Motor neuron (in vitro differentiated cells): ENCODE measurements at places on chromosomes 2 and 18. TPM values are rescaled to one million over a fixed set of nuclear protein-coding genes. Genes with fewer than 3 reads are reported as not detected.
A peak's percentile ranks its signal among the peaks of the same experiment; 100 is the strongest.

- ATAC-seq: no peak
These were observed 141.1 kb downstream of the IRS1 start for GRCh38 chr2:226658555-226658954.

- ATAC-seq: no peak
These were observed 40.4 kb downstream of the LDLRAD4 start for GRCh38 chr18:13258921-13259320.

- ATAC-seq: no peak
These were observed 13.3 kb upstream of the SP3 start for GRCh38 chr2:173978447-173978846.

DNA sequence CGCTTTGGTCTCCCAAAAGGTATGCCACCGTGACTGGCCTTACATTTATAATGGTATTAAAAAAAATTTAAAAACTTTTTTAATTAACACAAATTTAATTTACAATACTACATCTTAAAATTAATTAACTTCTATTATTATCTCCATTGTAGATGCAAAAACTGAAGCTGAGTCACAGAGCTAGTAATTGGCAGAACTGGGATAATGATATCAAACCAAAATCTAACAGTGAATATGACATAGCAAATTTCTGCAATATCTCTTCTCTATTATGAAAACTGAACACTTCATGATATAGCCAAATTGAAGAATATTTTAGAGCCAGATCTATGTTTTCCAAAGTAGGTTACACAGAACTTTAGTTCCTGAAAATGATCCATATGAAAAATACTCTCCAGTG, 66.4 kb upstream of the CHAC2 start:
- no peak for ATAC-seq

DNA sequence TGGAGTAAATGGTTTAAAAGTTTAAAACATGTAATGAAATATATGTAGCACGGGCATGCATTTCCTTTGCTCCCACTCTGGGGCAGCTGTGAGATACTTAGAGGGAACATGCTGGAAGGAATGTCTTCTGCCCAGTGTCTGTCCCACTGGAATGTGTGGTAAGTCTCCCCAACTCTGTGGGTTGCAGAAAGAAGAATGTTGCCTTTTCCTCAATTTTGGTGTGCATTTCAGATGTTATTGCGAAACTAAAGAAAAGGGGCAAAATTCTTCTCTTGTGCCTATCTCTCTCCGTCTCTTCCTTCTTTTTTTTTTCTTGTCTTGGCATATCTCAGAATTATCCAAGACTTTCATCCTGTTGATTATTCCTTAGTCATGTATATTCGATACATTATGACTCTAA, 201.1 kb downstream of the SH3RF3 start:
- no peak for ATAC-seq

GRCh38 chr2:134337631-134338030, 83.8 kb downstream of the MGAT5 start:
- ATAC-seq: no peak

DNA sequence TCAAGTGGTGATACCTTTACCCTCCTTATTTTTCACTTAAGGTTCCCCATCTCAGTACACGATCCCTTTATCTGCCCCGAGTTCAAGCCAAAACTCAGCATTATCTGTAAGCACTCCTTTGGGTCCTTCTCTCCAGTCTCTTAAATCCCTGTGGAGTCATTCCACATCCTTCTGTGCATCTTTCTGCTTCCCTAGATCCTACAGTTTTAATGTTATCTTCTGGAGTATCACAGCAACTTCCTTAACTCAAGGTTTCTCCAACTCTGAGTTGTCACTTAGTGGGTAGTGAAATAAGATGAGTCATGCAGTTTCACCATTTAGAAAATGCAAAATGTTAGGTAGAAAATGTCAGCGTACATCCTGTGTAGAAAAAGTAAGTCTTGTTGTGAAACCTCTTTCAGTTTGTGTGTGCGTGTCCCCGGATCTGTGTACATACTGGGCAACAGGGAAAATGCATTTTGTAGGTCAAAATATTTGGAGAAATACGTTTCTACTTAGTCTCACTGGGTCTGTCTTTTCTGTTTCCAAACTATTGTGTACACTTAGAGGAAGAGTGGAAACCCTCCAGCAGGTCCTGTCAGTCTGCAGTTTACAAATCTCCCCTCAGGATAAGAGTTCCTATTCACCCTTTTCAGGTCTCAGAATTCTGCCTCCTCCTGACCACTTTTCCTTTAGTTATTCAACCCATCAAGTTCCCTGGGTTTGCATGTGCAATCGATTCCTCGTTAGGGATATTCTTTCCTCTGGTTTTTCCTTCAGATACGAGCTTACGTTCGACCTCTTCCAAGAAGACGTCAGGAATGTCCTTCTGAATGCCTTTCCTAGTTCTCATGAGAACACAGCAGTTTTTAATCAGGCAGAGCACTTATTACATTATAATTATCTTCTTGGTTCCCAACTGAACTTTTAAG, 154.8 kb downstream of the TGIF1 start:
- peak; percentile 7 for ATAC-seq

GRCh38 chr2:167192833-167193232, 304.6 kb downstream of the XIRP2 start:
- no peak for ATAC-seq

DNA sequence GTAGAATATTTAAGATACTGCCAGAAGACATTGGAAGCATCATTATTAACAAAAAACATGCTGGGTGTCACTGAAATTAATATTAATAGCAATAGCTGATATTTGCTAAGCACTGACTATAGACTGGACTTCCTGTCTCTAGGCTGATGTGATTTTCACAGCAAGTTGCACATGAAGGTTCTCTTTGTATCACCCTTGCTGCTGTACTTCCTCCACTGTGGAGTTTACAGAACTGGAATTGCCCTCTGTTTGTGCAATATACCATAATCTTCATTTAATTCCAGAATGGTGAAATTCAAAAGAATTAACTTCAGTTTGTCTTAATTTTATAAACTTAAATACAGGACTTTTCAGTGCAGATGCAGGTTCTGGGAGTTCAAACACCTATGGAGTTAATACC, 585.1 kb downstream of the RNF144A start:
- no peak for ATAC-seq

DNA sequence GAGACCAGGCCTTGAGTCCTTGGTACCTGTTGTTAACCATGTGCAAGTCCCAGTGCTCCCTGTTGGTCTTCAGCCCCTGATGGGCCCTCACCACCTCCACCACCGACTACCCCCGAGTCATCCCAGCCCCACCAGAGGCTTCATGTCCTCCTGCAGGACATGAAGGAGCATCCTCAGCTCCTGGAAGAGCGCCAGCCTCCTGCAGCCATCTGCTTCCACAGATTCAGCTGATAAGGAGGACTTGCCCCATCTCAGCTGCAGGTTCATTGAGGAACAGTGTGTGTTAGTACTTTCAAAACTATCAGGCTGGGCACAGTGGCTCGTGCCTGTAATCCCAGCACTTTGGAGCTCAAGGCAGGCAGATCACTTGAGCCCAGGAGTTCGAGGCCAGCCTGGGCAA, 151.9 kb downstream of the ATP9B start:
- ATAC-seq: no peak

GRCh38 chr2:10309286-10309685, 6.6 kb downstream of the HPCAL1 start:
- peak; percentile 43 for ATAC-seq

DNA sequence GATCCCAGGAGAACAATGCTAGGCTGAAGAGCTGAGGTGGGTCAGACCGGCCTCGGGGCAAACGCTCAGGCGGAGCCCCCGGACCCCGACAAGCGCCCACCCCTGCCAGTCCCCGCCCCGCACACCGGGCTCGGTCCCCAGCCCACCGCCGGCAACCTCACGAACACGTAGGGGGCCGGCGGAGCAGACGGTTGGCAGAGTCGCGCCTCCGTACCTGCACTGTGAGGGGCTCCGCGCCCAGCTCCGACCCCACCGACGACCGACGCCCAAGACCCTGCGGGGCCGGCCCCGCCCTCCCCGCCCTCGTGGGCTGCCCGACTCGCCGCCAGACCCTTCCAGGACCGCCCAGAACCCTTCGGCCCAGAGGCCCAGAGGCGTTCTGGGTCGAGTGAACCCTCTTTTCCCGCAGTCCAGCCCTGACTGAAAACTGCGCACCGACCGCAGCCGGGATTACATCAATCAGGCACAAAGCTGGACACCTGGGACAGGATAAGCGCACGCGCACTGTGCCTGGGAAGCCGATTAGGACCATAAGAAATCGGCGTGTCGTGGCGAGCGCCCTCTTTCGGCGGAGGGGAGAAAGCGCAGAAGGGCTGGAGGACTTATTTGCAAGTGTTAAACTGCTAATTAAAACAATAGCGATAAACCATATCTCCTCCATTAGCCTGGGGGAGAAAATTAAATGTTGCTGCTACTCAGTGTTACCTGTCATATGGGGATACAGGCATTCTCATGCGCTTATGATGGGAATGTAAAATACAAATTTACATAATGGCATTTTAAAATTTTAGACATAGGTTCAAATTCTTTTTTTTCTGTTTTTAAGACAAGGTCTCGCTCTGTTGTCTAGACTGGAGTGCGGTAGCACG, 11.7 kb upstream of the DCTN1 start:
- ATAC-seq: peak; percentile 83

DNA sequence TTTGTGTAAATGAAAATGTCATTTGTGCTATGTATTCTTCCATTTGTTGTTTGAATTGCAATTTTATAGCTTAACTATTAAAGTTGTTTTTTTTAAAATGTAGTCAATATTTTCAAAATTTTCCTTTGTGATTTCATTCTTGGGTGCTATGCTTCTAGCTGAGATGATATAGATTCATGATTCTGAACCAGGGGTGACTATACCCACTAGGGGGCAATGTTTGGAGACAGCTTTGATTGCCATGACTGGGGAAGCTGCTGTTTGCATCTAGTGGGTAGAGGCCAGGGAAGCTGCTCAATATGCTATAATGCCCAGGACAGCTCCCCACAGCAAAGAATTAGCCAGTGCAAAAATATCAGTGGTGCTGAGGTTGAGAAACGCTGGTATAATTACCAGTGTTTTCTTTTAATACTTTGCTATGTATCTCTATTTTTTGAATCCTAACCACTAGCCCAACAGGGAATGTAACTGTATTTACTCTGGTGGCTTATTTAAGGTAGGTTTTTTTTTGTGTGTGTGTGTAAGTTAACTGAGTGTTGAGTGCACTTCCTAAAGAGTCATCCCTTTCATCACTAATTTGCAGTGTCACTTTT, 99.7 kb downstream of the MEP1B start:
- peak; percentile 50 for ATAC-seq

DNA sequence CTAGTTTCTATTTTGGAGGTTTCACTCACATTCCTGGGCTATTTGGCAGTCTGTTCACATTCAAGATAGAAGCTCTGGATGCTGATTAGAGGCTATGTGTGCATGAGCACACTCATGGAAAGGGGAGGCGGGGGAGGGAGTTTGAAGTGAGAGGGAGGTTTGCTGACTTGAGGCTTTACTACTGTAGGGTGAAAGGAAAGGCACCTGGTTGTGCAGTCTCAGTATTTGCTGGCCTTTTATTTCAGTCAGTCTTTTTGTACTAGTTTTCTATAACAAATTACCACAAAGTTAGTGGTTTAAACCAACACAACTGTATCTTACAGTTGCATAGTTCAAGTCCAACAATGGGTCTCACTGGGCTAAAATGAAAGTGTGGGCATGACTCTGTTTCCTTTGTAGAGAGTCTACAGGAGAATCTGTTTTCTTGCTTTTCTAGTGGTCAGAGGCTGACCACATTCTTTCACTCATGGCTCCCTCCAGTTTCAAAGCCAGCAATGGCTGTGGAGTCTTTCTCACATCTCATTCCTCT, 47.7 kb upstream of the NR4A2 start:
- no peak for ATAC-seq

GRCh38 chr18:28175150-28175929, 1.6 kb downstream of the CDH2 start:
- peak; percentile 12 for ATAC-seq

DNA sequence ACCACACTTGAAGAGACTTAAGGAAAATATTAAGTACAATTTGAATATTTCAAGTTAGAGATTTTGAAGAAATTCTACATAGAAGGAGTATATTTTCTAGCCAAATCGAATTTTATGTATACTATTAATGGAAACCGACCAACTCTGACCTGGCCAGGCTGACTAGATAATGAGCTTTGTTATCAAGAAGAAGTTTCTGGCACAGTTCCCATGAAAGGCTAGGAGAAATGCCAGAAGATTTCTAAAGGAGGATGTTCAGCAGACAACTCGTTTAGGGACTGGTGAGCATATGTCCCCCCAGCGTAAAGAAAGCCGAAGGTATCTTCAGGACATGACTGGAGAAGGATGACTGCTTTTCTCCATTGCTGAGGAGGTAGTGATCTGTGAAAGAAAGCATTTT, 127.3 kb downstream of the DIS3L2 start:
- ATAC-seq: no peak

DNA sequence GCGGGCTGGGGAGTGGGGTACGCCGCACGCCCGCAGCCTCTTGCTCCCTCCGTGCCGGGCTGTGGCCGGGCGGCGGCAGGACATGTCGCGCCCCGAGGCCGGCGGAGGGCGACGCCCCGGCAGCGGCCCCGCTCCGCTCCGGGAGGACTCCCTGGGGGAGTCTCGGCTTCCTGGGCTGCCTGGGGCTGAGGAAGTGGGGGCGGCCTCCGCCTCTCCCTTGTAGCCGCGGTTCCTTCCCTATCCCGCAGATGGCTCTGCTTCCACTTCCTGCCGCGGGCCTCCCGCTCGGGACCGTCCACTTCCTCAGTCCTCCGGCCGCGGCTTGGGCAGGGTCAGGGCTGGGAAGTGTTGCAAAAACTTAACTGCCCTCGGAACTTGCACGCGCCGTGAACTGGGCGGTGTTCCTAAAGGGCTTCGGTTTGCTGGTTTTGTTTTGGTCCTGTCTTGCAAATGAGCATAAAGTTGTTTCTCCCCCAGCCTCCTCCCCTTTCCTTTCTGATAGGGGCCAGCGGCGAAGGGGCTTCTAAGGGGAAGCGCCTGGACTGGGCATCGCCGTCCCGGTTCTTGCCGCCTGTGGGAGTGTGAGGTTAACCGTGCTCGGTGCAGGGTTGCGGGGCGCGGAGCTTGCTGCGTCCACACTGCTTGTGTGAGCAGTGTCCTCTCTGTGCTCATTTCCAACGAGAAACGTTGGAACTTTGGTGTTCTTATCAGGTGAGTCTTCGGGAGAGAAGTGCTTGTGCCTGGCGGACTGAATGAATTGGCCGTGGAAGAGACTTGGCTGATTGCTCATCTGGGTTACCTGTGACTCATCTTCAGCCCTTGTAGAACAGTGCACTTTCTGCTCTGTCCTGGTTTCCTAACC, 600 bp downstream of the RALB start:
- peak; percentile 67 for ATAC-seq

GRCh38 chr2:71833855-71834560, 313.7 kb downstream of the CYP26B1 start:
- peak; percentile 78 for ATAC-seq

DNAJC10 gene
- total RNA-seq: 62.4 and 73.2 TPM in 2 replicates

DRC1 gene
- total RNA-seq: 37.1 and 38.6 TPM in 2 replicates

AGAP1 gene
- 34.4 and 35.1 TPM in 2 replicates for total RNA-seq

GPAT2 gene
- total RNA-seq: 0.33 and 0.44 TPM in 2 replicates

SLC4A3 gene
- 0.05 and 0.16 TPM in 2 replicates for total RNA-seq

AMER3 gene
- 11.3 and 11.7 TPM in 2 replicates for total RNA-seq

LIPG gene
- 13.8 and 16.9 TPM in 2 replicates for total RNA-seq

TMEM87B gene
- total RNA-seq: 8.6 and 9.6 TPM in 2 replicates

CXCR1 gene
- 1.5 and 1.6 TPM in 2 replicates for total RNA-seq

EFR3B gene
- 20.0 and 20.4 TPM in 2 replicates for total RNA-seq
